ENCODE measurements at places on chromosomes 6 and 20.

- no peak for DNase-seq
Observed at GRCh38 chr6:101578306-101578705, 184.8 kb downstream of the GRIK2 start.

DNA sequence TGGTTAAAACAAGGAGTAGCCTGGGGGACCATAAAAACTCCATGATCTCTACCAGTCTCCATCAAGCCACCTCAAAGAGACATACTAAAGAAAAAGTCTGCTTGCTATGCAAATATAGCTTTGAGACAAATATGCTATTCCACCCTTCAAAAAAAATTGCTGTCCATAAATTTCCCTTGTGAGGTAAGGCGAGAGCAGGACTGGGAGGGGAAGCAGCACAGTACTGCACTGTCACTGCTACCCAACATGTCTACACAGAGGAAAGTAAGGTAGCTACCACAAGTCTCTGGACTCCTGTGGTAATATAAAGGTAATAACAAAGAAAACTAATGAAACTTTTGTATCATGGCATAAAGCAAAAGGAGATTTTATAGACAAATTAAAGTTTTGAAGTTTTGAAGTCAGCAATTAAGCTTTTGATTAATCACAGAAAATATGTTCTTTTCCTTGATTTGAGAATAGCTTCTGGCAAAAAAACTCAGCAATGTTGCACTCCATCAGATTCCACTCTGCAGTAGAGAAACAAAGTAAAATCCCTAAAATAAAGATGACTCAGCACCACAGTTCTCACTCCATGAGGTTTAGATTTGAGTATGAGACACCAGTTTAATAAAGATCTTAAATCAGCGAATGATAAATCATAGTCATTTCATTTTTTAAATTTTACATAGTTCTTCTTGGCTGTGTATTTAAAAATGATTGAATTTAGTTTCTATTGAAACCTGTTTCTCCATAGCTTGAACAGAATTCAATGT, 602.4 kb downstream of the COL12A1 start:
- no peak for DNase-seq

DNA sequence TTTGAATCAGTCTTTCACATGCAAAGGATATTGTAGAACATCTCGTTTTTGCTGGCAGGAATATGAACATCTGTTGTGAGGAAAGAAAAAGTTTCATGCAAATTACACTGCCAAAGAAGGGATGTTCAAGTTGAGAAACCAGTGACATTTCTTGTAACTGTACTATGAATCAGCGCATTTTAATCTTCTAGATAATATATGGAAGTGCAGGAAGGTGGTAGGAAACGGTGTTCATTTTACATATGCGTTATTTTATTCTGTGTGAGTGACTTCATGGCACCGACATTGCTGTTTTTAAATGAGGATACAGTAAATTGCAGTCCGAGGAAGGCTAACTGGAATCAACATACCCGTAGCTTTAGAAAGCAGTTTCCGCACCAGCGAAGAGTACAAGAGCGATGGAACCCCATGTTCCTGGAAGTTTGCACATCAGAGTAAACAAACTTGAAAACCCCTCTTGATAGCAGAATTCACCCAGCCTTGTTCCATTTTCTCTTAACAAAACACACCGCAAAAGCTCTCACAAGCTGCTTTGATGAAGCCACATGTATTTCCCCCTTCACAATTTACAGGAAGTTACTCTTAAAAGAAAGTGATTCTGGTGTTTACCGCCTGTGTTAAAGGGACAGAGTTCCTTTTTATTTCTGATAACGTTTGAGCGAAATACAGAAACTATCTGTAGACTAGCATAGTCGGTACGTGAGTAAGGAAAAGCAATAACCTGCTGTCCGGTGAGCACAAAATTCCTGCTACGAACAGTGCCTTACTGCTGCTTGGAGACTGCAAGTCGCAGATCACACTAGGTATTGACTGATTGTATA, 11.5 kb downstream of the PRDM1 start:
- DNase-seq: peak; percentile 68

DNA sequence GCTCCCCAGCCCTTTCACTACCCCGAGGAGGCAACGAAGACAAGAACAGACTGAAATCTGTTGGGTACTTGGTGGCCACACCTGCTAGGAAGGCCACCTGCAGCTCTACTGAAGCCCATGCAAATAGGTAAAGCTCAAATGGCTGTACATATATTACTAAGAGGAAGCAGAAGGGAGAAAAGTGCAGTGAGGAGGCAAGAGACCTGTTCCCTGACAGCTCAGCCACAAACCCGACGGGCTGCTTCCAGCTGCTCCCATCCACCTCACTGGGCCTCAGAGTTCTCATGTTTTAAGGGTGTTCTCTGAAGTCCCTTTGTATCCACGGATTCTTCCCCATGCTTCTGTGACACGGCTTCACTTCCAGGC, 24.6 kb downstream of the TRAM2 start:
- DNase-seq: no peak

- DNase-seq: no peak
Observed at GRCh38 chr20:17666481-17666880, 15.6 kb downstream of the RRBP1 start.

- no peak for DNase-seq
Observed at GRCh38 chr6:43917878-43918382, 147.9 kb downstream of the VEGFA start.

- DNase-seq: peak; percentile 22
Observed at GRCh38 chr20:32626859-32627636, 41.9 kb upstream of the NOL4L start.

DNA sequence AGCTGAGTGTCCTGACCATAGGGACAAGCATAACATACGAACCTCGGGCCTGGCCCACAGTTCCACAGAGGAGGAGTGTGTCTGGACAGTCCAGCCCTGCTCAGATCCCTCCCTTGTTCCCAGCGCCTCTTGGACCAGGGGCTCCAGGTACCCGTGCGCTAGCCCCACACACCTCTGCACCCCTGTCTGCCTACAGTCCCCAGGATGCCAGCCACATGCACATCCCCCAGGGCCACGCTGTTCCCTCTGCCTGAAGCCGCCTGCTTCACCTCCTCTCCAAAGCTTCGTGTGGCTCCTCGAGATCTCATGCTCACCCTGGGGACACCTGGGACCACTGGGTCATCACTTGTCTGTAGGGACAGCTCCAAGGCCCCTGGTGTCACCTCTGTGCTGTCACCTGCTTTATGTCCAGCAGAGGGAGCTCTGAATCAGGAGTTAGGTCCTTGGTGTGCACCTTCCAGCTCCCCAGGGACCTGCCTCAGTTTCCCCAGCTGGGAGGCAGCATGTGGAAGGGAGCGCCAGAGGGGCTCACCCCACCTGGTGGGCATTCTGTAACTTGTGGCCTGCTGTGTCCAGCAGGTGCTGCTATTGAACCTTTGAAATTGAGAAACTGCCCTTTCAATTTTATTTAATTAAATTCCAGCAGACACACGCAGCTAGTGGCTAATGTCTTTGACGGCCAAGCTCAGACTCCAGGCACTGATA, 7.3 kb upstream of the YTHDF1 start:
- DNase-seq: peak; percentile 68

DNA sequence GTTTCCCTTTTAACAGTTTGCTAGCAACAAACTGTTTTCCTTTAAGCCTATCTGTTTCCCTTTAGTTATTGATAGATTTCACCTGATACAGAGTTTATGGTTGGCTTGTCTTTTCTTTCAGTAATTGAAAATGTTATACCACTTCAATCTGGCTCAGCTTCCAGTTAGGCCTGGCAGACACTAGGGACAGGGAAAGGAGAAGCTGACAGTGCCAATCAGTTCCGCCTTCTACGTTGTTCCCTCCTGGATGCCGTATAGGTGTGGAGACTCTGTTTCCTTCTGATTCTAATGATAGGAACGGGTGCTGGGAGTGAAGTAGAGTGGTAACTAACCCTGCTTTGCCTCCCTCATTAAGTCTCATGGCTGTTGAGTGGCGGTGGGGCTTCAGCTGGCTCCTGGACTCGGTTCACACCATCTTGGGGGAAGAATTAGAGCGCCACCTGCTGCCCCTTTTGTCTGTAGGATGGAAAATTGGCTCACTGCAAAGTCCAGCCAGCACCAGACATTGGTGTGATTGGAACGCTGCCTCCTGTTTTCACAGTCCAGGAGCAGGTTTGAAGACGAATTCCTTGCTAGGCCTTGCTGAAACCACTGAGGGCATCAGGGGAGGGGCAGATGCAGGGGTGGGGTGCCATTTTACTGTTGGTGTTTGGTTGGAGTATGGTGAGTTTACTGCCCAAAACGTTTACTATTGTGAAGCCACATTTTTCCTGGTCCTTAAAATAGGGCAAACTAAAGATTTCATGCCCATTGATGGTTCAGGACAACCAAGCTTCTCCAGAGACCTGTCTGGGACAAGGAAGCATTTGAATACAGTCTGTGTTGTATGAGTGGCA, 1729.5 kb downstream of the GRIK2 start:
- peak; percentile 57 for DNase-seq

DNA sequence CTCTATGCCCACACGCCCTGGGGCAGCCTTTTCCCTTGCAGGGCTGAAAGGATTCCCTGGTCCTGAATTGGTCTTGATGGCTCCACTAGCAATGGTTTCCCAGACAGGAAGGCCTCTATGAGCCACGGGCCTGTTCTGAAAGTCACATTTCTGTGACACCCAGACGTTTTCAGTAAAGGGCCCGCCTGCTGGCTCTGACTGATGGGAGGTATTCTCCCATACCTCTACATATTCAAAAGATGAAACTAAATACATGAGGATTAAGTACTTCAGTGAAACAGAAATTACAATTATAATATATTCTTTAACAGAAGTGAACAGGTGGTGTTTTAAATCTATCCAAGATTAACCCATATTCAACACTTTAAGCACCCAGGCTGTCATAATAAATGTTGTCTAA, 629.8 kb downstream of the CDH26 start:
- no peak for DNase-seq

DNA sequence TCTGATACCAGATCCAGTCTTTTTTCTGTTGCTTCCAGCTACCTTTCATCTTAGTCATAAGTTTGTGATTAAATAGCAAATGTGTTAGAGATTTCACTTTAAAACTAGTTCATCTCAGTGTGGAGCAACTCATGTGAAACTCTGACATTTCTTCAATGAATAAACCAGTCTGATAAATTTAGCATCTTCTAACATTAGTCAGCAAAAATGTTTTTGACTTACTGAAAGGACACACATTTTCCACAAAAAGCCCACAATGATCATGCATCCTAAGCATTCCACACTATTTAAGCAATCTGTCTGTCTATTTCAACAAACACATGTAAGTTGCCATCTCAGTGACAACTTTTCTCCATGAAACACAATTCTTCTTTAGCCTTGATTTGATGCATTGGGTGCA, 222.2 kb upstream of the SLC35B3 start:
- no peak for DNase-seq

GRCh38 chr6:88374553-88374952, 208.4 kb upstream of the CNR1 start:
- DNase-seq: no peak

DNA sequence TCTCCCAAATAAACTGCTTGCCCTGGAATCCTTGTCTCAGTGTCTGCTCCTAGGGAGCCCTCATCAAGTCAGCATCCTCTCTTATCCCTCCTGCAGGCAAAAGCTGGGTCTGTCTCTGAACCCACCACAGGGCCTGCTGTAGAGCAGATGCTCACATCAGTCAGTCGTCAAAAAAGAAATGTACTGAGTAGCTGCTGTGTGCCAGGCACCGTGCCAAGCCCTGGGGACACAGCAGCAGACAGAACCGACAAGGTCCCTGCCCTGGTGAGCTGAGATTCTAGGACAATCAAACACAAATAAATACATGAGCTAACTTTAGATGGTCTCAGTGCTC, 68.5 kb downstream of the EYA2 start:
- DNase-seq: no peak

DNA sequence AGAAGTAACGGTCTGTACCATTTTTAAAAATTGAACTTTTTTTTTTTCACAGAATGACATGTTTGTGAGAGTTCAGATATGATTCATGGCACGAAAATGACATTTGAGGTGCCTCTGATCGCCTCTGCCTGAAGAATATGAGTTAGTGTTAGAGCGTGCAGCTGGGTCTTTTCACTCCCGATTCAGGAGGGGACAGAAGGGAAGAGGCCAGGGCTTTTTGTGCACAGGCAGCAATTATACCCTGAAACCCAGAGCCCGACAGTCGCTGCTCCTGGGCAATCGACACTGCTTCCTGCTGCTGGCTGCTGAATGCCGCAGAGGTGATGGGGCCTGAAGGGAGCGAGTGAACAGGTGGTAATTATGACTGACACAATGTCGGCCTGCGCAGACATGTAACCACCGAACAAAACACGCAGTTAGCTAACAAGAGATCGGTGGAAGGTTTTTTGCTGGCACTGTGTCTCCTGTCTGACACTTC, 652.0 kb upstream of the NOX3 start:
- DNase-seq: no peak

DNA sequence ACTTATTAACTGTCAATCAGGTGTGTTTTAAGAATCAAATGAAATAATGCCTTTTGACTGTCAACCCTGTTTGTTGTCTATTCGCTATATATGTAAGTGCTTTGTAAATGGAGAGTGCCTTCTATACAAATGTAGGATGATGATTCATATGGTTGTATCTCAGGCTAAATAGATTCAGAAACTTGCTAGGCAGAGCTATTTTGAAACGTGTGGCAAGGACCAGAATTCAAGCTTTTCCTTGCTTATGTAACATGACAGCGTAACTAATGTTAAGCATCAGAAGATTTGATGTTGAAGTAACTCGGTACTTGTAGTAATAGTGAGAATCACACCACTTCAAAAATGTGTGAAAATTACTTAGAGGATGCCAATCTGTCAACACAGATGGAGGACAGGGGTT, 3.4 kb downstream of the OGFRL1 start:
- DNase-seq: no peak

DNA sequence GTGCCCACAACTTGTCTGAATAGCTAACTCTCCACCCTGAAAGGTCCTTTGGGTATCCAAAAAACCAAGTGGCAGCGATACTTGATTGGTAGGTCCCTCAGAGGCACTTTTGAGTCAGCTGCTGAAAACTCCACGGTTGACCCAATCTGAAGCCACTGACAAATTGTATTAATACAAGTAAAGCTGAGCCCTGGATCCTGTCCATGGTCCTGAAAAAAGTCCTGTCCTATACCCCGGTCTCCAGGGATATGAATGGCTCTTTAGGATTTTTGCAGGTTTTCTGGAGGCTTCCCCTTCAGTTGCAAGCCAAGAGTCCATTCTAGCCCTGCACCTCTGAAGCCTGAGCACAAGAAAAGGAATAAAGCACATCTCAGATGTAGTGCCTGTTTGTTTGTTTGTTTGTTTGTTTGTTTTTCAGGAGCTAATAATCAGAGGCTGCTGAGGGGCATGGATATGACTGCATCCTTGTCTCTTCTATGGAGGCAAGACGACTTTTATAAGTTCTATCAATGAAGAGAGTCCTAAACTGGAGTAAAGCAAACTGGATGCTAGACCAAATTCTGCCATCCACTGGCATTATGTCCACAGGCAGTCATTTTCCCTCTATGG, 1.7 kb upstream of the SLC12A5 start:
- peak; percentile 61 for DNase-seq

GRCh38 chr20:38300438-38300837, 3.5 kb upstream of the BPI start:
- no peak for DNase-seq

GRCh38 chr6:95274686-95275235, 302.6 kb upstream of the MANEA start:
- no peak for DNase-seq

All from activated CD8-positive, alpha-beta T cell treated with anti-CD3 and anti-CD28 coated beads for 36 hours (primary cell).